ENCODE measurements at places on chromosomes 11 and 22.

DNA sequence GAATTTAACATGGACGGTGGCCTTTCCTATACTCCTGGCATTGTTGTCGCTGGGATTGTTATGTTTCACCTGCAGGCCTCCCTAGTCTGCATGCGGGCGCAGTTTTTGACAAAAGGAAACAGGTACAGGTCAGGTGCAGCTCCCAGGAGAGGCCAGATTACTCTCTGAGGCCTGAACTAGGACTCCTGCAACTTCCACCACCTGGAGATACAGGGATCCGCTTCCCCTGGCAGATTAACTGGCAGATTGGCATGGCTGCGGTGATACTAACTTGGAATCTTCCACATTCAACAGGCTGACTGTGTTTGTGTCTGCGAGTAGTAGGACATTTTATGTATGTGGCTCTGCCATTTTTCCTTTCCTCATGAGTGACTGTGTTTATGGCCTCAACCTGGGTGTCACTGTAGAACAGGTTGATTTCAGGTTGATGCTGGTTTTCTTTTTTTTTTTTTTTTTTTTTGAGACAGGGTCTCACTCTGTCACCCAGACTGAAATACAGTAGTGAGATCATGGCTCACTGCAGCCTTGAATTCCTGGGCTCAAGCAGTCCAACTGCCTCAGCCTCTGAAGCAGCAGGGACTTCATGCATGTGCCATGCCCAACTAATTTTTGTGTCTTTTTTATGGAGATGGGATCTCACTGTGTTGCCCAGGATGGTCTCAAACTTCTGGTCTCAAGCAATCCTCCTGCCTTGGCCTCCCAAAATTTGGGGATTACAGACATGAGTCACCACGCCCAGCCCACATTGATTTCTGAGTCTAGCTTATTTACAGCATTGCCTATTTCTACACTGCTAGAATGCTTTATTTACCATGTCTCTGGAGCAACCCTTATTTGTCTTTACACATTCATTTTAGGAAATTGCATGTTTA, 1.7 kb upstream of the USP28 start:
- no peak for DNase-seq

DNA sequence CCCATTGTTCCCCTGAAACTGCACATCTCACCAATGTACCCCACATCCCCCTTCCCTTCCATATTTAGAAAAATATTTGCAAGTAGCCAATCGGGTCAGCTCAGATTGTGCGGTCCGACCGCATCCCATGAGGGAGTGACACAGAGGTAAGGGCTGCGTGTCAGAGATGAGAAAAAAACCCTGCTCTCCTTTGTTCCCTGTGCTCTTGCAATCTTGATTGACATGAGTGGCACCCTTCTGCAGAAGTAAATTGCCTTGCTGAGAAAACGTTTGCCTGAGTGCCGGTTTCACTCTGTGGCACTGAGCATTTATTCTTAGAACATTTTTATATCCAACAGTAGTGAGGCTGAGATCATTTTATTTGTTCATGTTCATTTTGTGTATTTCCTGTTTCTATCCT, 81.6 kb upstream of the CCDC90B start:
- no peak for DNase-seq

GRCh38 chr22:31082606-31083376, 1.7 kb downstream of the SMTN start:
- DNase-seq = peak; percentile 69

GRCh38 chr22:47164514-47165337, 402.3 kb downstream of the TBC1D22A start:
- no peak for DNase-seq

- no peak for DNase-seq
These were observed 1.6 kb downstream of the SLC22A12 start for GRCh38 chr11:64592656-64593055.

DNA sequence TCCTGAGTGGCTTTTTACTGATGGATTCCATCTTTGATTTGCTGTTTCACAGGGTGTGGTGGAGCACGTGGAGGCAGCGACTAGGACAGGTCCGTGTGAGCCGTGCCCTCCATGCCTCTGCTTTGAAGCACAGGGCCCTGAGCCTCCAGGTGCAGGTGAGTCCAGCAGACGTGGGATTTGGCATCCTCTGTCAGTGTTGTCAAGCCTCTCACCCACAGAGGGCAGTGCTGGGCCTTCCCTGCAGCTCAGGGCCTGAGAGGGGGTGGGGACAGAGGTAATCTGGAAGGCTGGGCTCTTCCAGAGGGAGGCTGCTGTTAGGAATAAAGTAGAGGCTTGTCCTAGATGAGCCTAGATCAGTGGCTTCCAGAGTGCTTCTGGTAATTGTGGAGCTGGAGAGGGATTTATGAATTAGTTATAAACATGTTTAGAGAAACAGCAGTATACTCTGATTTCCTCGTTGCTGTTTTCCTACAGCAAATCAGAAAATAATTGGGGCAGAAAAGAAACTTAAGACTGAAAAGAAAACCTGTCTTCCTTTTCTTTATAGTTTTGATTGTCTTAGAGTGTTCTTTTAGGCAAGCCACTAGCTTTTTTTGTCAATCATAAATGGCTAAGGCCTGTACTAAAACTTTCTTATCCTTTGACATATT, 65.0 kb downstream of the SFI1 start:
- DNase-seq = peak; percentile 30

DNA sequence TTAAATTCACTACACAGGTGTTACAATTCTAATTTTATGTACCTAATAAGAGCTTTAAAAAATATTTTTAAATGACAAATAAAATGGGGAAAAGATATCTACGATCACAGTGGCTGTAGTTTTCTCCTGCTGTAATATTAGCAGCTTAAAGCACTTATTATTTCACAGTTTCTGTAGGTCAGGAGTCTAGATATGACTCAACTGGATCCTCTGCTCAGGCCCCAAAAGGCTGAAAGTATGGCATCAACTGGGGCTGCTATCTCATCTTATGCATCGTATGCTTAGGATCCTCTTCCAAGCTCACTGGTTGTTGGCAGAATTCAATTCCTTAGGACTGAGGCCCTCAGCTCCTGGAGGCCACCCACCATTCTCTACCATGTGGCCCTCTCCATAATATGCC, 12.8 kb downstream of the FBXO3 start:
- no peak for DNase-seq

DNA sequence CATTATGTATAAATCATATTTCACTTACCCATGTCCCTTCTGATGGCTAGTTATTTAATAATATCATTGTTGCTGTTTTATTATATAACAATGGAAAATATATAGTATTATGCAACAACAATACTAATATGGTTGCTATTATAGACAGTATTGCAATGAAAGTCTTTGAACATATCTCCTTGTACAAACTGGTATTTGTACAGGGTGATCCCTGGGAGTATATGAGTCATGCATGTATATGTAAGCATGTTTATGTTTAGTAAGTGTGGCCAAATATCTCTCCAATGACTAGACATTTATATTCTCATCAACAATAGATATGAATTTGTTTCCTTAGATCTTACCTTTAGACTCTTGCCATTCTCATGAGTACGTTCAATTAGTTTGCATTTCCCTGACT, 55.9 kb downstream of the KCNC1 start:
- no peak for DNase-seq

DNA sequence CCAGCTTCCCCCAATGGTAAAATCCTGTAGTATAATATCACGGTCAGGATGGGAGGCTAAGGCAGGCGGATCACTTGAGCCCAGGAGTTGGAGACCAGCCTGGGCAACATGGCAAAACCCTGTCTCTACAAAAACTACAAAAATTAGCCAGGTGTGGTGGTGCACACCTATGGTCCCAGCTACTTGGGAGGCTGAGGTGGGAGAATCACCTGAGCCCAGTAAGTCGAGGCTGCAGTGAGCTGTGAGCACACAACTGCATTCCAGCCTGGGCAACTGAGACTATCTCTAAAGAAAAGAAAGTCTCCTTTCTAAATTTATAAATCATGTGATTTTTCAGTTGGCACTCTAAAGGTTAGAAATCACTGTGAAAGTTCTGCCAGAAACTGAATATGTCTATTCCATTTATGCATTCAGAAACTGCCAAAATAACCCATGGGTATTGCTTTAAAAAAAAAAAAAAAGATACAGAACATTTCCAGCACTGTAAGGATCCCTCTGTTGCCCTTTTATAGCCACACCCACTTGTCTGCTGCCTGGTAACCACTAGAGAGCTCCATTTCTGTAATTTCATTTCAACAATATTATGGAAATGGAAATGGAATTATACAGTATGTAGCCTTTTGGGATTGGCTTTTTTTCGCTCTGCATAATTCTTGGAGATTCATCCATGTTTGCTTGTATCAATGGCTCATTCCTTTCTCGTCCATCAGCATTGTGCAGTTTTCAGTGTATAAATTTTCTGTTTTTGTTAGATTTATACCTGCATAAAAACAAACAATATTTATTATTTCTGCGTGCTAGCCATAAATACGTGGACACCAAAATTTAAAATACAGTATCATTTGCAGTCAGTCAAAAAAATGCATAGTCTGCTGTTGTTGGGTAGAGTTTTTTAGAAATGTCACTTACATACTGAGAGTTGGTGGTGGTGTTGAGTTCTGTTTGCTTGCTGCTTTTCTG, 9.4 kb downstream of the CDC45 start:
- no peak for DNase-seq

DNA sequence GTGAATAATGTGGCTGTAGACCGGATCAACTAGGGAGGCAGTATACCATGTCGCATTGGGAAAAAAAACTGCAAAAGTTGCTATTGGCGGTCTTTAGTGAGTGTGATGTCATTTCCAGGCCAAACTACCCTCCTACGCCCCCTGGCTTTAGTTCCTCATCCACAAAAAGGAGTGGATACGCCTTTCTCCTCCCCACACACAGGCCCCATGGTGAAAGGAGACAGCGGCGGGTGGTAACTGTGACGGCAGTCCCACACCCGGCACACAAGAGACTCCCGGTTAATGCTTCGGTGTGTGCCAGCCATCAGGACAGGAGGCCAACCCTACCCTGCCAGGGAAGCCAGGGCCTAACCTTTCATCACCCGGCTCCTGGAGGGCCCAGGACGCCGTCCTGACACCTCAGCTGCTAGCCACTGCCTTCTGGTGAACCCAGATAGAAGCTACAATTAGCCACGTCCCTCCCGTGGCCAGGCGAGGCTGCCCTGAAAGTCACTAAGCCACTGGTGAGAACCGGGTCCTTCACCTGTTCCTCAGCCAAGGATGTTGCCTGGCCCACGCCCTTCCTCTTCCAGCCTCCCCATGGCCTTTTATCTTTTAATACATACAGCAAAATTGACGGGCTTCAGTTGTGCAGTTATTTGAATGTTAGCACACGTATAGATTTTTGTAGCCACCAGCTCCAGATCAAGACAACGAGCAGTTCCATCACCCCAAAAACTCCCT, 10.8 kb downstream of the TP53I11 start:
- DNase-seq = no peak

DNA sequence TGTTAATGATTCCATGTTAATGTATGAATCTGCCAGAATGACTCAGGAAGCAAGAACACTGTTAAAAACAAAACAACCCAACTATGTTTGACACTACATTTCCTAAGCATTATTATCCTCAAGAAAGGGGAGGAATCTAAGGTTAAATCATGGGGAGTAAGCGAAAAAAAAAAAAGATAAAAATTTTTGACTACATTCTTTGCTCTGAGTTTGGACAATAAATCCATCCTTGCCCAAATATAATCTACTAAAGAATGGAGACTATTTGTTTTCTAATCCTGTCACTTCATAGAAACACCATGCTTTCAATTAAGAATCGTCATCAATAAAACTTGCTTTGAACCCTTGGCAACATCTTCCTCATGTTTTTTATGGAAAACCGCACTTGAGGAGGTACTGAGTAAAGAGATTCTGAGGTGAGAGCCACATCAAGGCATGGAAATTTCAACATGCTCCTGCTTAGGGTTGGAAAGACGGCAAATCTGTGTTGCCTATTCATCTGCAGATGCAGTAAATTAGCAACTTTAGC, 9.7 kb downstream of the MAML2 start:
- DNase-seq = no peak

DNA sequence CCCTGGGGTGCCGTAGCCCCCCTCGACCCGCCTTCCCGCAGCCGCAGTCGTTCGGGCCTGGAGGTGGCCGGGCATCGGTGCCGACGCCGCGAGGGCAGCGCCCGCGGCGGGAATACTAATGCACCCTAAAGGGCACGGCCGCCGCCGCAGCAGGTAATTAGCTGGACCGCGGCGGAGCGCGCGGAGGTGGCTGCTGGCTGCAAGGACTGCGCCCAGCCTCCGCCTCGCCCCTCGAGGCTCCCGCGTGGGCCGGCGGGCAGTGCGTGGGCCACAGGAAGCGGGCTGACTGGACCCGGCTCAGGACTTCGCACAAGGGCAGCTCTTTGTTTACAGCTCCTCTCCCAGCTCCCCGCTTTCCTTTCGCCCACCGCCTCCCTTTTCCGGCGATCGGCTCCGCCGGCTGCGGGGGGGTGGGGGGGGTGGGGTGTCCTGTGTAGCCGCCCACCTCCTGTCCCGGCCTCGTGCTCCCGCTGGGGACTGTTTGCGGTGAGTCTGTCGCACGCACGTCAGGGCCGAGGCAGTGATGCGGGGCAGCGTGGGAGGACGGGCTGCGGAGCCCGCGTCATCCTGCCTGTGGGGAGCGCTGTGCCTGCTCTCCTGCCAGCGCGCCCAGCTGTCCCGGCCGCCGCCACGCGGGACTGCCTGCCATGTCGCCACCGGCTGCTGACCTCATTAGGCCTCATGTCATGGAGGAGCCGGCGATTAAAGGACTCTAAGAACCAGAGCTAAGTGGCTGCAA, 53.2 kb downstream of the GRIK4 start:
- peak; percentile 20 for DNase-seq

DNA sequence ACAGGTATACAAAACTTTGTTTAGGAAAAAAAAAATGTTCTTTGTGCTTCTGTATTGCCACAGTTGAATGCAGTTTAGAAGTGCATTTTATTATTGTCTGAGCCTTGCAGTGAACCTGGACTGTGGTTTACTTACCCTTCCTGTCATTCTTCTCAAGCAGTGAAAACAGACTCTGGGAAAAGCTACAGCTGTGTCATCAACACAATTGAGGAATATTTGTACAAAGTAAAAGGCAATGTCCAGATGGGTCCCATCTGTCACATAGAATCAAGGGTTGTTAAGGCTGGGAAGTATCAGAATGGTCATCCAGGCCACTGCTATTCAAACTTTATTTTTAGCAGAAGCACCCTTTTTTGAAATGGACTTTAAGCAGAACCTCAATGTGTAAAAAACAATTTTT, 73.3 kb downstream of the TRIM44 start:
- no peak for DNase-seq

GRCh38 chr11:69095300-69095699, 46.6 kb downstream of the TPCN2 start:
- no peak for DNase-seq

- DNase-seq = no peak
These were observed 7.2 kb downstream of the PHOX2A start for GRCh38 chr11:72236774-72237111.

DNA sequence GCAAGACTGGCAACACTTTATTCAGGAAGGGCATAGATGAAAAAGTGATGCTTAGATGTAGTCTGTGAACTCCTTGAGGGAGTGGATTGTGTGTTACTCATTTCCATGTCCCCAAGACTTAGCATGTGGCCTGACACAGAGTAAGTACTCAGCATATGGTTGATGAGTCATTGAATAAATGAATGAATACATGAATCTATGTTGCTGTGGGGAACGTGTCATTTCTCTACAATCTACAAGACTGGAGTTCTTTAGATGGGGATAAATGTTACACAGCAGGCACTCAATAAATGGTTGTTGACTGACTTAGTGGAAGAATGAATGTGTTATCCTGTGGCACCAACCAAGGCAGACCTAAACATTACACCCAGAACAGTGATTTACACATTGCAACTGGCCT, 17.9 kb downstream of the BPIFC start:
- no peak for DNase-seq

- no peak for DNase-seq
These were observed 375.8 kb downstream of the INSC start for GRCh38 chr11:15490535-15490934.
